ENCODE measurements at places on chromosomes 12 and 14. TPM values are rescaled to one million over a fixed set of nuclear protein-coding genes. Genes with fewer than 3 reads are reported as not detected.

DNA sequence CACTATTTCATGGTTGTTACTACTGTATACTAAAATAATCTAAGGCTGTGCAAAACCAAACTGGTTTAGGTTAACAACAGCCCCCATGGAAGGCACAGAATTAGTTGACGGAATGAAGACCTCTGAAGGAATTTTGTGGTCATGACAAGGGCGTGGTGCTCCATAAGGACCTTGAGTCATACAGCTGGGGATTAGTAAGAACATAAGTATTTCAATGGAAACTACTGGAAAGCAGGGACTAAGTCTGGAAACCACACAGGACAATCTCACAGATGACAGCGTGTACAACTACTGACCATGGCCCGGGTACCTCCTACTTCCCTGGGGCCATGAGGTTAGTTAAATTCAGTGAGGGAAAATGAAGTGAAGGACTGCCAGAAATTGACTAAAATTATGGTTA is 98.5 kb upstream of the PLEKHA5 start:
- no peak for DNase-seq

GRCh38 chr12:22082190-22082701 is 36.2 kb downstream of the CMAS start:
- DNase-seq, result no peak

DNA sequence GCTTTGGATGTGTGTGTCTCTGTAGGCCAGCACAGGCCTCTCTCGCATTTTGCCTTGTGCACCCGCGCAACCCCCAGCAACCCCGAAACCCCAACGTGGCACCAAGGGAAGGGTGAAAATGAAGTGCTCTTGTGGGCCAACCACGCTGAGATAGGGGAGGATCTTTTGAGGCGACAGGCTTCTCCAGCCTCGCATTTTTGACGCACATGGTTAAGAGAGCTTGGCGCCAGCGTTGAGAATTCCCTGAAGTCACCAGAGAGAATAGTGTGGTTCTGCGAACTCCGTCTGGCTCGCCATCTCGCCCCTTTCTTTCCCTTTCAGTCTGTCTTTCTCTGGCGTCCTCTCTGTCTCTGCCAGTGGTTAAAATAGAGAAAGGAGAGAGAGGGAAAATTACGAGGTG is 1.9 kb upstream of the TBX3 start:
- no peak for DNase-seq

Gene CCDC38
- not detected for total RNA-seq

Gene SVOP
- not detected for total RNA-seq

Data from naive thymus-derived CD4-positive, alpha-beta T cell (primary cell).